IPS DF 19.7 (cell line): ENCODE measurements at places on chromosomes 1 and 21.

GRCh38 chr1:186188736-186189135 lies 186.3 kb downstream of the TPR start:
- no peak for DNase-seq

DNA sequence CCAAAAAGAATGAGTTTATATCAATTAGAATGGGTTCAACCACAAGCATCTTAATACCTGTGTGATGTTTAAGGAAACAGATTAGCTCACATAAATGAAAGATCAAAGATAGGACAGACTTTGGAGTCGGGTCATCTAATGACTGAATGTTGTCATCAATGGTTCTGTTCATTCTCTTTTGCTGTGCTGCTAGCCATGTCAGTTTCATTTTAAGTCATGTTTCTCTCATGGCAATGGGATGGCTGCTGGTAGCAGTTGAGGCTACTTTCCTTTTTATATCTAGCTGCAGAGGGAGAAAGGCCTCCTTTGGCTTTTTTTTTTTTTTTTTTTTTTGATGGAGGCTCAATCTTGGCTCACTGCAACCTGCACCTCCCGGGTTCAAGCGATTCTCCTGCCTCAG lies 86.9 kb upstream of the SPAG17 start:
- no peak for DNase-seq

DNA sequence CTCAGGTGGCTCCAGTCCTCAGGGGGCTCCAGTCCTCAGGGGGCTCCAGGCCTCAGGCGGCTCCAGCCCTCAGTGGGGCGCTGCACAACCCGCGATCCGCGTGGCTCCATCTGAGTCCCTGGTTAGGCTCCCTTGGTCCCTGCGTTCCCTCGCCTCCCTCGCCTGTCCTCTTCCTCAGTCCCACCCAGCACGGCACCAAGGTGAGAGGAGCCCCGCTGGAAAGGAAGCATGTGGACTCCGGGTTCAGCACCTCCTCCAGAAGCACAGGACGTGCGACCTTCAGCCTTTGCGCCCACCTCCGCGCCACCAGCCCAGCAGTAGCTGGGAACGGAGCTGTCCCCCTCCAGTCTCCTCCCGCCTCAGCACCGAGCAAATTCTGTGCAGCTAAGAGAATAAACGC lies 8.1 kb upstream of the OR2M5 start:
- DNase-seq: no peak

GRCh38 chr1:89755591-89755990 lies 65.2 kb upstream of the LRRC8D start:
- DNase-seq: no peak

- DNase-seq: no peak
Measured at GRCh38 chr1:229928767-229929166, 138.3 kb upstream of the GALNT2 start.

- DNase-seq: peak; percentile 67
Measured at GRCh38 chr1:115924770-115925169, 51.5 kb upstream of the SLC22A15 start.

GRCh38 chr1:31750858-31751510 lies 13.2 kb downstream of the ADGRB2 start:
- no peak for DNase-seq

DNA sequence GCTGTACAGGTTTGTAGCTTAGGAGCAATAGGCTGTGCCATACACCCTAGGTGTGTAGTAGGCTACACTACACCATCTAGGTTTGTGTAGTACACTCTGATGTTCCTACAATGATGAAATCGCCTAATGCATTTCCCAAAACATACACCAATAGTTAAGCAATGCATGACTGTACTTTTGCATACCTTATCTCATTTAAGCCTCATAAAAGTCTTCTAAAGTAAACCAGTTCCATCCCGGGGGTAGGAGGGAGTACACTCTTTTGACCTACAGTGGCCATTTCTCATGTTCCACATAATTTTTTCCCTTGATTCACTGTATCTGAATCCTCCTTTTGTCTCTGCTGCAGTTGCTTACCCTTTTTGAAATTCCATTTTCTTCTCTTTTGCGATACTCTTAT lies 12.2 kb downstream of the TRMT13 start:
- no peak for DNase-seq

DNA sequence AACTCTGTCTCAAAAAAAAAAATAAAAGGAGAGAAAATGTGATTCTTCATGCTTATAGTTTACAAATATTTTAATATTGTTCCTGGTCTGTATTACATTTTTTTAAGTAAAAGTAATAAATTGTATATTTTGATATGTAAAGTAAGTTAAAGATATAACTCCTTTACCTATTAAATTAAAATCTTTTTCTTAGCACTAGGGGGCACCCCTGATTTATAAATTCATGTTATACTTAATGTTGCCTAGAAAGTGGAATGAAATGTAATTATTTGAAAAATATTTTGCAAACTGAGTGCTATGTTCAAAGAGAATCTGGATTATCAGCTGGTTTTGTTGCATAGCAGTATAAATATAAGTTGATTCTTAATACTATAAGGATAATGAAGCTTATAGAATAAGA lies 49.2 kb downstream of the RALGPS2 start:
- no peak for DNase-seq

GRCh38 chr1:226479474-226479873 lies 69.1 kb upstream of the STUM start:
- no peak for DNase-seq

DNA sequence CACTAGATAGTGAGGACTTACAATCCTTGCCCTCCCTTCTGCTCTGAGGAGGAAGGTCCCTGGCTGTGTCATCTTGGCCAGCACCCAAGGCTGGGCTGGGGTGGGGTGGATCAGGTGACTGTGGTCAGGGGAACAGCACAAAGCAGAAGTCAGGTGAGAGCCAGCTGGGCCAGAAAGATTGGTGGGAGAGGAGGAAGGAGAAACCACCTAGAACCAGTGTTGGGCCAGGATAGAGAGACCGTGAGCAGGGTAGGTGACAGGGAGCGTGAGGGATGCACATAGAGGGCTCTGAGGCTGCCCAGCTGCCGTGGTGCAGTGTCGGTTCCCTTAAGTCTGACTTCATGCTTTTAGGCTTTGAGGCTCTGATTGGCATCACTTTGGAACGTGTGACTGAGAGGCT lies 22.7 kb downstream of the NCF2 start:
- no peak for DNase-seq

GRCh38 chr1:10775763-10776162 lies 20.7 kb downstream of the CASZ1 start:
- no peak for DNase-seq

- no peak for DNase-seq
Measured at GRCh38 chr1:51266791-51267190, 30.7 kb downstream of the RNF11 start.

- DNase-seq: no peak
Measured at GRCh38 chr1:176938375-176938774, 226.1 kb downstream of the ASTN1 start.

GRCh38 chr1:206829875-206830274 lies 35.5 kb upstream of the IL20 start:
- DNase-seq: no peak

GRCh38 chr1:184153731-184154130 lies 102.2 kb downstream of the TSEN15 start:
- DNase-seq: no peak

DNA sequence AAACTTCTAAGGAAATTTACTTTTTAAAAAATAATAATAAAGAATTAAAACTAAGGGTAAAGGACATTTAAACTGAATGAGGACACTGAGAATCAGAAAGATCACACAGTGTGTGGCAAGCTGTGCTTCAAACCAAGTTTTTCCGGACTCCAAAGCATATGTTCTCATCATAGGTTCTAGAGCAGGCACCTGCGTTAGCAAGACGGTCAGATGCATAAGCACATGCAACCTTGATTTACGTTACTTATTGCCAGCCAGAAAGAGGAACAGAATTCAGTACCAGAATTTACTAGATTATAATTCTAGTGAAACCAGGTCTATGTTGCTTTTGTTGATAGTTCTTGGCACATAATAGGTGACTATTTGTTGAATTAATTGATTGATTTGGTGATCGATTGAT lies 6.2 kb upstream of the LBR start:
- no peak for DNase-seq

- DNase-seq: no peak
Measured at GRCh38 chr1:32871364-32872191, 866 bp upstream of the FNDC5 start.

DNA sequence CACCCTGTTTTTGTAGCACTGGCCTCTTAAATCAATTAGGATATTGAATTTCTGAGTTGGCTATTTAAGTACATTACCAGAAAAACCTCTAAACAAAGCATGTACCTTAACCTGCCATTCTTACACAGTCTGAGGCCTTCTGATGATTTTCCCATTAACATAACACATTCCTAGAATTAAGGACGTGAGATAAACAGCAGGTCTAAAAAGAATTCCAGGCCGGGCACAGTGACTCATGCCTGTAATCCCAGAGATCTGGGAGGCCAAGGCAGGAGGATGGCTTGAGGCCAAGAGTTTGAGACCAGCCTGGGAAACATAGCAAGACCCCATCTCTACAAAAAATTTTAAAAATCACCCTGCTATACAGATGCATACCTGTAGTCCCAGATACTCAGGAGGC lies 18.0 kb upstream of the LRRC8D start:
- no peak for DNase-seq

DNA sequence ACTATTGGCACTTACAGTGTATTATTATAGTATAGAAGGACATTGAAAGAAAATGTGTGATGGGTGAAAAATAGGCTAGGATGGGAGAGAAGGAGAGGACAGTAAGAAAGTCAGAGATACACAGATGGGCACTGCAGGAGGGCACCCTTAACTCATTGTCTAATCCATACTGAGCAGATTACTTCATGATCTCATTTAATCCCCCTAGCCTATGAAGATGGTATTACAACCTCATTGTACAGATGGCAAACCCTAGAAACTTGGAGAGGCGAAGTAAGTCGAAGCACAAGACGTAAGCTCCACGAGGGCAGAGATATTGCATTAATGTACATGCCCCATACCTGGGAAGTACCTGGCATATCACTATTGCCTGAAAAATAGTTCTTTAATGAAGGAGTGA lies 346.9 kb upstream of the DAB1 start:
- no peak for DNase-seq

GRCh38 chr1:9052272-9053049 lies 17.0 kb downstream of the SLC2A5 start:
- no peak for DNase-seq

- DNase-seq: no peak
Measured at GRCh38 chr1:247627951-247628350, 22.6 kb downstream of the OR2G3 start.

DNA sequence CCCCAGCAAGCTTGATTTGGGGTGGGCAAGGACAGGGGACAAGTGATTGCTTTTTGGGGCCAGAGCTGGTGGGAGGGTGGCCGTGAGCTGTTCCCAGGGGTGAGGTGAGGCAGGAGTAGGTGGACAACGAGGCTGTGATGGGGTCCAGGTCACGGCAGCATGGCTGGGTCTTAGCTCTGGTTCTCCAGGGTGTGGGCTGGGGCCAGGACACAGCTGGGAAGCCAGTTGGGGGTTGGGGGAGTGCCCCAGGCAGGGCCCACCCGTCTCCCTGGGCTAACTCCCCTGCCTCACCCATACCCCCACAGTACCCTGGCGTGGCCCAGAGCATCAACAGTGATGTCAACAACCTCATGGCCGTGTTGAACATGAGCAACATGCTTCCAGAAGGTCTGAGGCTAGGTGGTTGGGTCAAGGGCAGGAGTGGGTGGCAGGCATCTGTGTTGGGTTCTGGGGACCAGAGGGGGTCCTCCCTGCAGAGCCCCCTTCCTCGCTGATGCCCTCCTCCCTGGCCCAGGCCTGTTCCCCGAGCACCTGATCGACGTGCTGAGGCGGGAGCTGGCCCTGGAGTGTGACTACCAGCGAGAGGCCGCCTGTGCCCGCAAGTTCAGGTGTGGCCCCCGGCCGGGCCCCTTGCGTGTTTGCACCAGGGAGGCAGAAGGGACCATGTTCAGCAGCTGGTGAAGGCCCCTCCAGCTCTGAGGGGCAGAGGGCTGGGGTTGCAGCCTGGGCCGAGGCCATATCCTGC lies 43.3 kb downstream of the COQ8A start:
- no peak for DNase-seq

DNA sequence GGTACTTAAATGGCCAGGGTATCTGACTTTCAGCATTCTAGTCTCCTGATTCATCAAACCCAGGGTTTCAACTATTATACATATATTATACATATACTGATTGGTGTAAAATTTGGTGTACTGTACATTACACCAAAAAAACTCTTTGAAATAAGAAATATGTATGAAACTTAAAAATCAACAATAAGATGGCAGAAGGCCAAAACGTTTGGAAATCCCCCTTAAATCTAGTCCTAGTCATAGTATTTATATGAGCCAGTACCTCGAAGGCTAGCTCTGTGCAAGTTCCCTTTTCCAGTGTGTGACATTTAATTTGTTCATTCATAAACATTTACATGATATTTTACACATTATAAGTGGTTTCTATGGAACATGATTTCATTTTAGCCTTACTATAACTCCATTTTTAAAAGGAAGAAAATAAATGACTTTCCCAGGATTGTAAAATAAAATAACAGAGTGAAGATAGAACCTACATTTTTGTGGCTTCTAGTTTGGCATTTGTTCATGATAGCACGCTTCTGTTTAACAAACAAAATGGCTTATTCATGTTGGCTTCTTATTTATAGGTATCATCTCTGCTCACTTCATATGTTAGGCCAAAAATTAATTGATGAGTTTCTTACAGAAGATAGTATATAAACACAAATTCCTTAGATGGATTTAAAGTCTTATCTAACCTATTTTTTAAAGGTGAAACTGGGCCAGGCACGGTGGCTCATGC lies 18.8 kb upstream of the ZNF281 start:
- no peak for DNase-seq

DNA sequence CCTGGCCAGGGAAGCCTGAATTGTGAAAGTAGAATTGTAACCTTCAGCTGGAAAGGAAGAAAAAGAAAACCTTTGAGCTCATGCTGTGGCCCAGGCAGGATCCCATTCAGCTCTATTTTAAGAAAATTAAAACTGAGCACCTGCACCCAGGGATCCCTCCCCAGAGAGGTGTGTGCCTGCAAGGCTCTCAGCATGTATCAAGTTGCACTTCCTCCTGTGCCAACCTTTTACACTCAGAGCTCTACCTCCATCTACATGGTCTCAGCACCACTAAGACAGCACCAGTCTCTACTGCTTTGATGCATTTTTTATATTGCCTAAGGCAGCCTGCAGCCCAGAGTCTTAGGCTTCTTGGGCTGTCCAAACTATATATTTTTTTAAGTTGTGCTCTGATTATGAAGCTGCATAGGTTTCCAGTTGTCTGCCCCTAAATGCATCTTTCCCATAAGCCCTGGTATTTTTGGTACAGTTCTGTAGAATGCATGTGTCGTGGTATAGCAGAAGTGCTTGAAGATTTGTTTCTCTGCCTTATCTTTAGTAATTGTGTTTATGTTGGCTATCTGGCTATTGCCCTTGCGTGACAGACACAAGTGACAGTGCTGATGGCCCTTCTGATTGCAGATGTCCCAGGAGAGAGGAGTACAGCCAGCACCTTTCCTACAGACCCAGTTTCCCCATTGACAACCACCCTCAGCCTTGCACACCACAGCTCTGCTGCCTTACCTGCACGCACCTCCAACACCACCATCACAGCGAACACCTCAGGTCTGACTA lies 63.1 kb downstream of the PTPRC start:
- DNase-seq: no peak
